Tibial nerve (tissue), 4 donors: ENCODE measurements at places on chromosomes 4 and X.

GRCh38 chr4:55507612-55508011 is 39.1 kb downstream of the CLOCK start:
- no peak for DNase-seq

DNA sequence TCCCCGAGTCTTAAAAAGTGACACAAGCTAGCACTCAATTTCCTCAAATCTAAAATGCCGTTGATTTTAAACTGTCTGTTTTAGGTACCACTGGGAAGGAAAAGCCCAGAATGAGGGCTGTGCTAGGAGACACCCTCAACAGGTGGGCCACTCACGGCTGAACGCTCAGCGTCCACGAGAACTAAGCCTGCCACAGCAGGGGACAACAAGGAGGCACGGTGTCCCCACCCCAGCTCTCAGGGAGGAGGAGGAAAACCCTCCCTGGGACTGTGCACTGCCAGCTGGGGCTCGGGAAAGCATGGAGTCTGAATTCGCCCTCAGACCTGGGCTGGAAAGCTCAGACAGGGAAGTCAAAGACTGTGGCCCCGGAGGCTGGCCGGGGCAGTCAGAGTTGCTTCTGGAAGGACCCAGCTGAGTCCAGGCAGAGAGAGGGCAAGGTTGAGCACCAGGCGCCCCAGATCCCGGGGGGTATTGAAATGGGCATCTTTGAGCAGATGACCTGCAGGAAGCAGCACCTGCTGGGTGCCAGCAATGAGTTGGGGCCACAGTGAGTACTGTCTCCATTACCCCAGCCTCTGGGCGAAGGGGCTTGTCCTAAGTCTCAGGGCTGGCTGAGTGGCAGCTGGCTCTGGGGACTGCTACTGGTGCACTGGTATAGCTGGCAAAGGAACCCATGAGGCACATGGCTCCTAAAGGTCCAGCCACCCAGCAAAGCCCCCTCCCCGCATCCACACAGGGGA is 769 bp upstream of the CPZ start:
- DNase-seq = no peak

- DNase-seq = no peak
Measured at GRCh38 chrX:15751155-15751819, 13.2 kb downstream of the CA5B start.

DNA sequence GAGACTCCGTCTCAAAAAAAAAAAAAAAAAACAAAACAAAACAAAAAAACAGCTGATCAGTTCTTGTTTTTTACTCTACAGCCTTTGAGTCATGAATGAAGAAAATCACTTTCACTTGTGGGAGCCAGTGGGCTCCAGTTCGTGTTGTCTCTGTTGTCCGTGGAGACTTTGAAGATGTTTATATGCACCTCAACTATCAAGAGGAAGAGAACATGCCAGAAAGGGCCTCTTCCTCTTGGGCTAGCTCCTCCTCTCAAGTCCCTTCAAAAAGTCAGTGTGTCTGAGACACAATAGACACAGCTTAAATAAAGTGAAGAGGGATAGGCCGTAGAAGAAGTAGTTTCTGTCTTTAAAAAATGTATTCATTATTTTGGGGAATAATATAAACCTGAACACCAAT is 182.7 kb downstream of the KDR start:
- no peak for DNase-seq

DNA sequence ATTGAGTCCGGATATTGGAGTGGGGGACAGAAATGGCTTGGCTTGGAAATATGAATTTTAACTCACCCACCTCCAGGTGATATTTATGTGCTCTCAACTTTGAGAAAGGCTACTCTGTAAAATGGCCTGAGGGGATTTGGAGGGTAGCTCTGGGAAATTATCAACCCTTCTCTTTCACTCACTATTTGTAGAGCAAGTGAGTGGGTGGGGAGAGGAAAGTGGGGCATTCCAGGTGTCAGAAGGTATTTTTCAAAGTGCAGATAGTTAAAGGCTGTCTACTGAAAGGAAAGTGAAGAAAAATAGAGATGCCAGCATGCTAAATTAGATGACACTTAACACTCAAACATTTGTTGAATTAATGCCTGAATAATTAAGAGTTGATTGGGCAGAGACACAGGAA is 44.1 kb downstream of the TMEM164 start:
- DNase-seq = no peak

GRCh38 chr4:74402692-74403456 is 37.9 kb downstream of the EREG start:
- no peak for DNase-seq

DNA sequence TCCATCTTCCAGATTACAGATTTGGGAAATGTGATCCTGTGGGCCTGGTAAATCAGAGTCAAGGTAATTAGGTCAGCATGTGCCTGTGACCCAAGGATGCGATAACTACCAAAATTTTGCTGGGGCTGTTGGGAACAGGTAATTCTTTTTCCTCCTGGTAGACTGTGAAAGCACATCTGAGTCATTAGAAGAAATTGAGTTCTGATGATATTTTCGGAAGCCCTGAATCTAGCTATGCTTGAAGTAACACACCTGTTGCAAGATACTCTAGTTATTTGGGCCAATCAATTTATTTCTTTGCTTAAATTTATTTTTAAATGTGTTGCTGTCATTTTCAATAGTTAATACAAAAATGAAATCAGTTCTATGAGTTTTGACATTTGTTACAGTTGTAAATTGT is 903.6 kb downstream of the RPA4 start:
- no peak for DNase-seq

- no peak for DNase-seq
Measured at GRCh38 chr4:112526061-112526460, 10.1 kb upstream of the NEUROG2 start.

DNA sequence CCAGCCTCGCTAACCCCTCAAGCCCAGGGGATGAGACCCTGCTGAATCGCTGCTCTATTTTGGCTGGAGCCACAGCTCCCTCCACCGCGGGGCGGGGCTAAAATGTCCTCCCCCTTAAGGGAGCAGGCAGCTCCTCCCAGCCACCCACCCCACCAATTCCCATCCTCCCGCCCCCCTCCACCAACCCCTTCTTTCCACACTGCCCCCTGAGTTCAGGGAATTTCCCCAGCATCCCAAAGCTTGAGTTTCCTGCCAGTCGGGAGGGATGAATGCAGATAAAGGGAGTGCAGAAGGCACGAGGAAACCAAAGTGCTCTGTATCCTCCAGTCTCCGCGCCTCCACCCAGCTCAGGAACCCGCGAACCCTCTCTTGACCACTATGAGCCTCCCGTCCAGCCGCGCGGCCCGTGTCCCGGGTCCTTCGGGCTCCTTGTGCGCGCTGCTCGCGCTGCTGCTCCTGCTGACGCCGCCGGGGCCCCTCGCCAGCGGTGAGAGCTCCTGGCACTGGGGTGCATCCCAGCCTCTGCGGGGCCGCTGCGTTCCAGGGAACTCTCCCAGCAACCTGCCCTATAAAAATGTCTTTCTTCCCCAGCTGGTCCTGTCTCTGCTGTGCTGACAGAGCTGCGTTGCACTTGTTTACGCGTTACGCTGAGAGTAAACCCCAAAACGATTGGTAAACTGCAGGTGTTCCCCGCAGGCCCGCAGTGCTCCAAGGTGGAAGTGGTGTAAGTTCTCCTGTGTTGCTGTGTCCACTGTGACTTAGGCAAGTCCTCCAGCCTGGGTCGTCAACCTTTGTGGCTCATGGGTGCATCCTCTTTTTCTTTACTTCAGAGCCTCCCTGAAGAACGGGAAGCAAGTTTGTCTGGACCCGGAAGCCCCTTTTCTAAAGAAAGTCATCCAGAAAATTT is at the start of gene CXCL6:
TSS of gene CXCL6 (plus strand) at position 306 of the 907 bp plus-strand sequence. CDS start at position 379, 73 bp downstream.
- DNase-seq = peak; percentile 12

DNA sequence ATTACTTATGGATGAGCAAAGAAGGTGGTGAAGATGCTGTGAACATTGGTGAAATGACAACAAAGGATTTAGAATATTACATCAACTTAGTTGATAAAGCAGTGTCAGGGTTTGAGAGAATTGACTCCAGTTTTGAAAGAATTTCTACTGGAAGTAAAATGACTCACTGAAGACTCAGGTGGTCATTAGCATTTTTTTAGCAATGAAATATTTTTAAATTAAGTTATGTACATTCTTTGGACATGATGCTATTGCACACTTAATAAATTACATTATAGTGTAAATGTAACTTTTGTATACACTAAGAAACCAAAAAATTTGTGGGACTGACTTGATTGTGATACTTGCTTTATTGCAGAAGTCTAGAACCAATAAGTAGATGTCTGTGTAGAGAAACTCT is 56.9 kb downstream of the USO1 start:
- DNase-seq = no peak

DNA sequence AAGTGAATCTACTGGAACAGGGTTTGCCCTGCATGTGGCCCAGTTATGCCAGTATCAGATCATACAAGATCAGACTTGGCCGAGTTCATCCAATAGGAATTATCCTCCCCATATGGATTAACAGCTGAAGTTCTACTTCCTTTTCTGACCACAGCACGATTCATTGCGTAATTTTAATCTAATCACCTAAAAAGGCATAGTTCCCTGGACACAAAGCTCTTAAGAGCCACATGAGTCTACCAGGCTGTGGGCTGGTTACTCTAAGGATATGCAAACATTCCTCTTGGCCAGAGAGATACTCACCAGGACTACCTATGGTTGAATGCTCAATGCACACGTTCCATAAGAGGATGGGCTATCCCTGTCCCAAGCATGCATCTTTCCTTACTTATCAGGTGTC is 46.9 kb downstream of the CHST7 start:
- DNase-seq = no peak

- no peak for DNase-seq
Measured at GRCh38 chrX:41397219-41397618, 49.9 kb upstream of the NYX start.

DNA sequence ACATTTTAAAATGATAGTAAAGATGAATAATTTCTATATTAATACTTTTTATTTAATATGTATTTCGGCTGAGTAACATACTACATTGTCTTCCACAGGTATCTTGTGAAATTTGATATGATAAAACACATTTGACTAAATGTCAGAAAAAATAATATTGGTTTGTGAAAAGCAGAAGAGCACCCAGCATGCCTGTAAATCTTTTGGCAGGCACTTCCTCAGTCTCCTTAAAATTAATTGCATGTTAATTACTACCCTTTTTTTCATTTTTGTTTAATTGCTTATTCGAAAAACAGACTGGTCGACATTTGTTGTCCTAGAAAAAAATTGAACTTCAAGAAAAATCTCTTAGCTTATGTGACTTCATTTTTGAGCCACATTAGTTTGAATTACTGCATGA is 40.6 kb downstream of the CLCN3 start:
- DNase-seq = no peak

DNA sequence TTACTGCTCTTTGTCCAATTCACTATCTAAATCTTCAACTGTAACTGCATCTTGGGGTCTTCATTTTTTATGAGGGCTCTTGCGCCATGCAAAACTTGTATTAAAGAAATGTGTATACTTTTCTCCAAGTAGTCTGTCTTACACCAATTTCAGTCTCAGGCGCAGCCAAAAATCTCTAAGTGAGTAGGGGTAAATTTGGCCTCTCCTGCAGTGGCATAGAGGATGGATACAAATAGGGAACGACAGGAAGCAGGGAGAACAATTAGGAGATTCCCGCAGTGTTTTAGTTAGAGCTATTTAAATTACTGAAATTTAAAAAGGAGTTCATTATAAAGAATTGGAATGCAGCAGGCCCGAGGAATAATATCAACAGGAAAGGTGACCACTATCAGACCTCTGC is 30.2 kb downstream of the DMP1 start:
- no peak for DNase-seq

- no peak for DNase-seq
Measured at GRCh38 chr4:111572470-111572869, 572.8 kb upstream of the FAM241A start.

- DNase-seq = no peak
Measured at GRCh38 chr4:76702440-76703122, 195.4 kb downstream of the SOWAHB start.

DNA sequence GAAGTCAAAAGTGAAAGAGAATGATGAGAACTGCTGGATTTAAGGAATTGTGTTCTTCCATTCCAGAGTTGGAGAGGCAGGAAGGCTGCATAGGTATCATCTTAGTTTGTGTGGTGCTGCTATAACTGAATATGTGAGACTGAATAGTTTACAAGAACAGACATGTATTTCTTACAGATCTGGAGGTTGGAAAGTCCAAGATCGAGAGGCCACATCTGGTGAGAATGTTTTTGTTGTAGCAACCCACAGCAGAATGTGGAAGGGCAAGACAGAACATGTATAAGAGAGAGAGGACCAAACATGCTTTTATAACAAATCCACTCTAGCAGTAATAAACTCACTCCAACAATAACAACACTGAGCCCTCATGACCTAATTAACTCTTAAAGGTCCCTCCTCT is 408.6 kb downstream of the FAM47B start:
- DNase-seq = no peak

DNA sequence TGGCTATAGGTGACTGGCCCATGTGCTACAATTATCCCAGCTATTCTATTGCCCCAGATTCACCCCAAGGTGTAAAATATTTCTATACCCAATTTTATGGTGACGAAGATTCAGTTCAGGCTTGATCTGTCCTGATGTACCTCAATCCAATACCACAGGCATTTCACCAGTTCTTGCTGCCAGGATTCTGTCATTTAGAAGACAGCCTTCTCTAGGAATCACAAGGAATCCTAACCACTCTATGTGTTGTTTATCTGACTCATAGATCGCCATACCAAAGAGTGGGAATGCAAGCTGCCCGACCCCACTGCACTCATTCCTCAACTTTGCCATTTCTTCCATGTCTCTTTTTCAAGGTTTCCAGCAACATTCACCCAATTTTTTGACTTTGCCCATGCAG is 355.0 kb upstream of the EMCN start:
- DNase-seq = no peak

GRCh38 chr4:121998024-121998423 is 46.2 kb upstream of the TRPC3 start:
- DNase-seq = no peak

DNA sequence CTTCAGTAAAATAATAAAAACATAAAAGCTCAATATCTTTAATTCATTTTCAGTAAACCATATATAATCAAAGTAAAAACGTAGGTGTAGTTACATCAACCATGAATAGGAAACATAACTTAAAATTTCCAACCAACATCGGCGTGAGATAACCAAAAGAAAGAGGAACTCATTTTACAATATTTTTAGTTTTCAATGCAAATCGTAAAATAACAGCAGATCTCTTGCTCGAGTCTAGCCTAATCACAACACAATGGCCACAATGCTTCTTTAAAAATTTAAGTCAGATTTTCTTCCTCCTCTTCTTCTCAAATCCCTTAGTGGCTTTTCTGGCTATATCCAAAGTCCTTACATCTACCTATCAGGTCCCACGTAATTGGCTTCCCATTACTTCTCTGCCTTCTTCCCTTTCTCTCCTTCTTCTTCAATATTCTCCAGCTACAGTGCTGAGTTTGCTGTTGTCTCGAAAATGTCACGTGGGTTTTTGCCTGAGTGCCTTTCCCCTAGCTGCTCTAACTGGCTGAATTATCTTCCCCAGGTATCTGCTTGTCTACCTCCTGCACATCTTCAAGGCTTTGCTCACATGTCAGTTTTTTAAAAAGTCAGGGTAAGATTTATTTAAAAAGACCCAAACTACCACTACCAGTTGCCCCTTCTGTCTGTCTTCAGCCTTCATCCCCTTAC is 90.9 kb upstream of the BANK1 start:
- DNase-seq = no peak
